Stimulated activated CD8-positive, alpha-beta memory T cell treated with anti-CD3 and anti-CD28 coated beads, Interleukin-15, amount 100 ng/mL, for 4 hours (primary cell): ENCODE measurements at places on chromosomes 6 and 20.

DNA sequence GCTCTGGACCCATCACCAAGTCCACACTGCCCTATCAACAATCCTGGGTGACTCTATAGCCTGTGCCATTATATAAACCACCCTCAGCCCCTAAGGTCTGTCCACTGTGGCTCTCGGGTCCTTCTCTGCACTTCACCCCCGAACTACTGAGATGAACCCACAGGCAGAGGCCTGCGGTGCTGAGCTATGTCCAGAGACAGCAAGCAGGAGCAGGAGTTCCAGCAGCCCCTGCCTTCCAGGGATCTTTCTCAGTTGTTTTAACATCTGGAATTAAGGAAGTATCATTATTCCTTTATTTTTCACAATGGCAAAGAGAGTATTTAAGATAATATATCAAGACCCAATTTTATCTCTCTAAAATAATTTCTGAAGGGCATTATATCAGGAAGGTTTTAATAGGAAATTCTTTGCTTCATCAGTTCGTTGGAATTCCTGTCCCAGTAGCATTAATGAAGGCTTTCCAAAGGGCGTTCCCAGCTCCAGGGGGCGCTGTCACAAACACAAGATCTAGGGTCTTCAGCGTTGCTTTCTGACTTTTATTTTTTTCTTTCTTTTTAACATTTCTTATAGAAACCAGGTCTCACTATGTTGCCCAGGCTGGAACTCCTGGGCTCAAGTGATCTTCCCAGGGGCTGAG lies 27.3 kb downstream of the RRBP1 start:
- no peak for DNase-seq

GRCh38 chr6:53916804-53917463 lies 122.1 kb downstream of the LRRC1 start:
- no peak for DNase-seq

GRCh38 chr6:33967966-33968724 lies 164.3 kb upstream of the MLN start:
- DNase-seq: no peak

- no peak for DNase-seq
Observed at GRCh38 chr20:22684763-22685443, 100.5 kb upstream of the FOXA2 start.

DNA sequence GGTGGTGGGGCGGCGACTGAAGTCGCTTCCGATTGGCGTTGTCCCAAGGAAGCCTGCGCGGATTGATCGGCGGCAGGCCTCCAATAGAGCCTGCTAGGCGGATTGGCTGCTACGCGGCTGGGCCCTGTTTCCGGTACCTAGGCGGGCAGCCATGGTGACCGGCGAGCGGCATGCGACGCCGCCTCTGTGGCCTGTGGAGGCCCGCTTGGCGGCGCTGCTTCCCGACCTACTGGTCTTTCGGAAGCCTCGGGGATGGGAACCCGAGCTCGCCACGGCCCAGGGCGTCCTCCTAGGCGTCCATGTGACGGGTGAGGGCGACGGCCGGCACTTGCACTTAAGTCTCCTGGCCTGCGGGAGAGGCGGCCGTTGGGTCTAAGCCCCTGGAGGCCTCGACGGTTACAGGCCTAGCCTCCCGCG lies 28.1 kb downstream of the NFYA start:
- no peak for DNase-seq

GRCh38 chr6:167200806-167201205 lies 43.0 kb upstream of the GPR31 start:
- no peak for DNase-seq

GRCh38 chr6:38215225-38215624 lies 395.7 kb downstream of the ZFAND3 start:
- no peak for DNase-seq

DNA sequence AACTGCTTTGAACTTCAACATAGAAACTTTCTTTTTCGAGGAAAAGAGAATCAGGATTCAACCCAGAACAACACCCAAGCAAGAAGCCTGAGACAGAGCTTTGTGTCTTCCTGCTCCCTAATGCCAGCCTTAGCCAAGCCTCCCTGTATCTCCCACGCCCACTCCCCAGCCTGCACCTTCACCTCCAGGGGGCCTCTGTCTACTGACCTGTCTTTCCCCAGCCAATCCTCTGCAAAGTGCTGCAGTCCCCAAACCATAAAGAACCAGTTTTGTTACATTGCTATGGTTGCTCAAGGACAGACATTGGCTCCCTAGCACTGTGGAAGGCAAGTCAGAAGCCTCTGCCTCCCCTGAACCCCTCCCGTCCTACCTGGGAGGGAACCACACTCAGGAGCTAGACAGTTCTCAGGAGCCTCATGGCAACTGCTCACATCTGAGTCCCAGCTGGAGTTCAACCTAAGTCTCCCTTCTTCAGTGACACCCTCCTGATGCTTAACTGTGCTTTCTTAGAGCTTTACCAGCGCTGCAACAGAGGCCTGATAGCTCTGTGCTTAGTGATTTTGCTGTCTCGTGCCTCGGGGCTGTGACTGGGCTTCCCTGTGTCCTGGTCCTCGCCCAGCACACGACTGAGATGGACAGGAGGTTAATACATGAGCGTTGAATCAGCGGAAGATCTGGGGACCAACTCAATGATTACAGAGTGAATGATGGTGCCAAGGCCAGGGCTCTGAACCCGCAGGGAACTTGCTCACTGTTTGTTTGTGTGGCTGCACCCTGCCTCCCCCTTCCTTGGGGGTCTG lies 101.5 kb upstream of the DUSP22 start:
- no peak for DNase-seq

DNA sequence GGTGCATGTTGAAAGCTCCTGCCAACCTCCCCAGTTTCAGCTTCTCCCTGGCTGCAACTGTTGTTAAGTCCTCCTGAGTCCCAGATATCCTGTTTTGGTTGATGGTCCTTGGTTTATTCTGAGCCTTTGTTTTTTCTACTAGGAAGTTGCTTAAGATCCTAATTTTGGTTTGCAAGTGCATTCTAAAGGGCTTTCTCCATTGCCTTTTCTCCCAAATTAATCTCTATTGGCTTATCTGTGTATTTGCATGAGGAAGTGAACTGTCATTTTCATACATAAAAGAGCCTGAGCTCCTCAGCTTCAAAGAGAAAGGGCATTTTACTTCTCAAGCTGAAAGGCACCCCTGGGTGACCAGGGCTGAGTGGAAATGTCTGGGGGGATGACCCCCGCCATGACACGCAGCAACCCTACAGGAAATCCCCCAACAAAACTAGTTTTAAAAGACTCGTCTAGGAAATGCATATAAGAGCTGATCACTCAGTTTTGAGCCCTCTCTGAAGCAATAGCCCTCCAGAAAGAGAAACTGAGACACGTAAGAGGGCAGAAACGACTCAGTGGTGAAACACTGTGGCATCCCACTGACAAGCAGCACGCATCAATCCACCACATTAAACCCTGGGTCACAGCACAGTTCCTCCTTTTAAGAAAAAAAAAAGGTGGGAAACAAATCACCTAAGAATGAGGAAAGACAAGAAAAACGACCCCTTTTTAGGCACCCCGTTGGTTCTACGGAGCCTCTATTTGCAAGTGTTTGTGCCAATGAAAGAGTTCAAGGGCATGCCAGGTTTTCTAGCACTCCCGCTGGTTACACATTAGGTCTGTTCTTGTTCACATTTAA lies 140.9 kb downstream of the THBS2 start:
- DNase-seq: no peak

GRCh38 chr6:151539506-151540268 lies 45.9 kb downstream of the CCDC170 start:
- no peak for DNase-seq

- no peak for DNase-seq
Observed at GRCh38 chr6:106511288-106512047, 117.8 kb downstream of the RTN4IP1 start.

- DNase-seq: no peak
Observed at GRCh38 chr6:128295670-128296069, 224.7 kb downstream of the PTPRK start.

GRCh38 chr6:31901415-31901952 lies 402 bp downstream of the ZBTB12 start:
- DNase-seq: peak; percentile 53

DNA sequence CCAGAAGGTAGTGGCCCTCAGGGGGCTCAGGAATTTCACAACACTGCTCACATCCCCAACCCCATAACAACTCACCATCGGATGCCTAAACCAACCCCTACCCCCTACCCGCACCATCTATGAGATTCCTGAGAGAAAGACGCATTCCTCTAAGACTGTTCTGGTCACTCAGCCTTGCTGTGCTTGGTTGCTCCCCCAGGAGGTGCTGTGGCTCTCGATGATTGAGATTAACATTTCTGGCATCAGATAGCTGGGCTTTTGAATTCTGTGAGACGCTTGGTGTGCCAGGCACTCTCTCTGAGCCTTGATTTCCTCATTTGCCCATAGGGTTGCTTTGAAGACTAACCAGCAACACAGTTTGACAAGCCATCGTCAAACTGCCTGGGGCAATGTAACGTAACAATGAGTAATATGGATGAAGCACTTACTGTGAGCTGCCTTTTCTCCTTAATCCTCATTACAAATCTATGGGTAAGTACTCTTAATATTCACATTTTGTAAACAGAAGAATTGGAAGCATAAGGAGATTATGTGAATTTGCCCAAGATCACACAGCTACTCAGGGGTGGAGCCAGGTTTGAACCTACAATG lies 978 bp downstream of the WFDC6 start:
- DNase-seq: no peak

GRCh38 chr6:48505621-48506020 lies 394.6 kb upstream of the PTCHD4 start:
- no peak for DNase-seq

DNA sequence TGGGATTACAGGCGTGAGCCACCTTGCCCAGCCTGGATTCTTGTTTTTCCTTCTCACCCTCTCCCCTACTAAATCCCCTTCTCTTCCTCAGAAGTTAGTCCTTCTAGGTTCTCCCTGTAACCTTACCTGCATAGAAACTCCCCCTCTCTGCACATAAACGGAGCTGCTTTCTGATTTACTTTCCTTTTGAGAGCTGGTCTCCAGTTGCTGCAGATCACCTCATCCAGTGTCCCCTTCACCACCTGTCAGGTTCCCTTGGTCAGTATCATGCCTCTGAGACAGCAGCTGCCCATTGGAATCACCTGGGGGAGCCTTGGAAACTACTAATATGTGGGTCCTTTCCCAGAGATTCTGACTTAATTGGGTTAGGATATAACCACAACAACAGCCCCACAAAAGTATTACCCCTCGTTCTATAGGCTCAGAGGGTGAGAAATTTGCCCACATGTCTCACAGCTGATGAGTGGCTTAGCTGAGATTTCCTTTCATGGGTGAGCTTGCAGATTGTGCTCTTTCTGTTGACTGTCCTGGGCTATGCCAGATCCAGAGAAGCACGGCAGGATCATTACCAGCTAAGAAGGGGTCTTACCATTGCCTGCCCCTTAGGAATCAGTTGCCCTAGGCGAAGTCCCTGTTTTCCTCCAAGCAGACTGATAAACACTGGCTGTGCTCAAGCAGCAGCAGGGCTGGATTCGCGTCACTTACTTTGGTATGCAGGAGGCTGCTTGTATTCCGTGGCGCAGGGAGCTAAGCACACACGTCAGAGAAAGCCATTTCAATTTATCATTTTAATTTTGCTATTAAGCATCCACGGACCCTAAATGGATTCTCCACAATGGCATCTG lies 51.3 kb downstream of the AKAP12 start:
- no peak for DNase-seq

DNA sequence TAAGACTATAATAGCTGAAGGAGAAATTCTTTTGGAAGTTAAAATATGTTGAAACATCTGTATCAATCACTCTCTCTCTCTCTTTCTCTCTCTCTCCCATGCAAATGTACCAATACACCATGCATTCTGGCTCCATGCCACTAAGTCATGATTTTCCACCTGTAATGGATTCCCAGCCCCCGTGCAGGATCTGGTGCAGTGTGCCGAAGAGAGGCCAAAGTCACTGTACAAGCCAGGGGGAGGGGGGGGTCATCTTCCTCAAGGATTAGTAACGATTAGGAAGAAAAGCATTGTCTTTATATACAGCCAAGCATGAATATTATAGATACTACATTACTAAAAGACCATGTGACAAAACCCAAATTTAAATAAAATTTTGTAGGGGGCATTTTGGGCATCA lies 725.1 kb downstream of the KIF16B start:
- DNase-seq: no peak

GRCh38 chr6:150857062-150857944 lies 8.2 kb upstream of the MTHFD1L start:
- DNase-seq: no peak

- no peak for DNase-seq
Observed at GRCh38 chr6:41342241-41342640, 6.8 kb downstream of the NCR2 start.

- peak; percentile 36 for DNase-seq
Observed at GRCh38 chr6:166275714-166276166, 32.5 kb downstream of the PRR18 start.

GRCh38 chr6:155223646-155224451 lies 40.0 kb upstream of the CLDN20 start:
- no peak for DNase-seq

DNA sequence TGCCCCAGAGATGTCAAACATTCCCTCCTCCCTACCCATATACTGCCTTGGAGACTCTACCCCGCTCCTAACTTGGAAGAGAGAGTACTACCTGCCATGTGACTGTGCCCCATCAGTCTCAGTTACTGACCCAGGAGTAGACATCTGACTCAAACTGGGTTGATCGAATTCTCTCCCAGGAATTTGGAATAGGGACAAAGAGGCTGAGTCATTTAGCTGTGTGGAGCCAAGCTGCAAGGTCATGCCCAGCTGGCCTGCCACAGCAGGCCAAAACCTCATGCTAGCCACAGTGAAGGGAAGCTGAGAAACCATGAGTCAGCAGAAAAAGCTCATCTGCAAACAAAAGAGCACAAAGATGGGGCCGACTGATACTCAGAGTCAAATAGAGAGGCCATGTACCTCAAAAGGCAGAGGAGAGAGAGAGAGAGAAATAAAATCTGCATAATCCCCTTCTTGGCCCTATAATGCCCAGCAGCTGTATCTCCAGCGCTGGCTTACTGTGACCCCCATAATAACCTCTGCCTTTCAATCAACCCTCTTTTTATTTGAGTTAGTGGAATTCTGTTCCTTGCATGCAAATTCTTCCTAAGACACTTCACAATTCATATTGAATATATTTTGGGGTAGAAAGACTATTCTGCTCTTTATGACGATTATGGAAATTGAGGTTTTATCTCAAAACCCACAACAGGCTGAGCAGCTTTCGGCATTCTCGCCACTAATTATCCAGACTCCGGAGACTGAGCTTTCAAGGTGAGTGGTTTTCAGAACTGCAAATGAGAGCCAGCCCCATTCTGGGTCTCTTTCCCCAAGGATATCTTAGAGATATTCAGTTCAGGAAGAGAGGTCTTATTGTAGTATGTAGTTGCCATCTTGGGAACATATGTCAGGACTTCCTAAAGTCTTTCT lies 21.4 kb upstream of the AKIRIN2 start:
- DNase-seq: no peak

GRCh38 chr6:6851059-6851948 lies 256.5 kb upstream of the RREB1 start:
- DNase-seq: no peak

- DNase-seq: no peak
Observed at GRCh38 chr20:32116079-32116521, 6.6 kb downstream of the TM9SF4 start.
